ENCODE measurements at places on chromosomes 1 and 21.
A peak's percentile ranks its signal among the peaks of the same experiment; 100 is the strongest.

DNA sequence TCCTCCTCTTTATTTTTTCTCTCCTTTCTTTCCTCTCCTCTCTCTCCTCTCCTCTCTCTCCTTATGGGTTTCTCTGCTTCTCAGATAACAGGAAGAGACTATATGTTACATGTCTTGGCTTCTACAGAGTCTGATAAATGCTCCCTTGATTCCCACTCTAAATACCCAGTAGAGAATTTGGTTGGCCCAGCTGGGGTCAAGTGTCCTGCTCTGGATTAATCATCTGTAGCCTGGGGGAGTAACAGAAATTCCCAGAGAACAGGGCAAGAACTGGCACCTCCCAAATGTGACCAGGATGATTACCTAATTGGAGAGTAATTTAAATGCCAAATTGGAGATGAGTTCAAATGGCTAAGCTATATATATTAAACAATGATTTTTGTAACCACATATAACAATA, 146.1 kb upstream of the LMO4 start:
- ATAC-seq: no peak

DNA sequence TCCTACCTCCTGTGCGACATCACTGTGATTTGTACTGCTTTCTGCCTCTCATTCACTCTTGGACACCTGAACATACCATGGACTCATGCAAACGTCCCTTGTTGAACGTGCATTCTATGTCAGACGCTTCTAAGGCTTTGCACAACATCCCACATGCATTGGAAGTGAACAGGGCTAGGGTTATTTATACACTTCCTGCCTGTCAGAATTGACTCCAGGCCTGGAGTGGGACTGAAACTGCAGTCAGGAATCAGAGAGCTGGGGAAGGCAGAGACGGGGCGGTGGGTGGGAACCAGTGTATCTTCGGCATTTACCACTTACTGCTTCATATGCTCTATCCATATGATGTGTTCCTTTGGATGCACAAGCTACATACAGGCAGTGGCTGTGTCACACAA, 81.4 kb upstream of the GALNT2 start:
- ATAC-seq: no peak

GRCh38 chr1:101389547-101389929, 152.7 kb downstream of the S1PR1 start:
- no peak for ATAC-seq

DNA sequence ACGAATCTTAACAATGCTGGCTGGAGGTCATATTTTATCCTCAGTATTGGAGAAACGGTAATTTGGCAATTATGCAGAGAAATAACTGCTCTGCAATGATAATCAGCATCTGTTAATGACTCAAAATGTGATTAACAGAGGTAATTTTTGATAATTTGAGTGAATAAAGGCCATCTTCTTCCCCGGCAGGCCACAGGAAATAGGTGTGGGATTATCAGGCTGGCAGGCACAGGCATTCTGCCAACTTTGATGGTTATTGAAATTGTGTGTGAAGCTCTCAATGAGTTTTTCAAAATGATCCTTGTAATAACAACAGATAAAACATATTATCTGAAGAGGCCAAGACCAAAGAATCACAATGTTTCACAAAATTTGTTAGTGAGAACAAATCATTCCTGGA, 309.0 kb downstream of the PTGER3 start:
- no peak for ATAC-seq

DNA sequence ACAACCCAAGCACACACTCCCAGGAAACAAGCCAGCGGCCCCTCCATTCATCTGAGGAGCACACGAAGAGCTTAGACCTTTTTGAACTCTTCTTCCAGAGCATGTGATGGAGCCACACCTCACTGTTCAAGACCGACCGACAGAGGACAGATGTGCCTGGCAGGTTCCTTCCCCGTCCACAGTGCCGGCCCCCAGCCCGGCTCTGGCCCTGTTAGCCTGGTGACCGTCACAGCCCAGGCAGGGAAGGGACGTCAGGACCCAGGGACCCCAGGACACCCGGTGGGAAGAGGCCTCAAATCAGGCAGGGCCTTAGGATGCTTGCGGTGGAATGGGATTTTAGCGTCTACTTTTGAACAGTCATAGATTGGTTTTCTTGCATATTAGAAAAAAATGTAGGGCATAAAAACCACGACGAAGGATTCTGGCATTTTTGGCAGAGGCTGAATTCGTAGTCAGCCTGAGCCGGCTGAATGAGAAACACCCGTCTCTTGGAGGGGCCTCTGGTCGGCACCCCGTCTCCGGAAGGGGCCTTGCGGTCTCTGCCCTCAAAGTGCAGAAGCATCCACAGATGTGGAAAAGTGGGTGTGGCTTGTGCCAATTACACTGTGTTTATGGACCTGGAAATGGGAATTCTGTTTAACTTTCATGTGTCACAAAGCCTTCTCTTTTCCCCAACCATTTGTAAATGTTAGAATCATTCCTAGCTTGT, 79.3 kb downstream of the SIK1 start:
- ATAC-seq: no peak

GRCh38 chr1:24878045-24878444, 52.0 kb downstream of the RUNX3 start:
- ATAC-seq: no peak

GRCh38 chr1:38735651-38736161, 123.9 kb downstream of the RRAGC start:
- no peak for ATAC-seq

DNA sequence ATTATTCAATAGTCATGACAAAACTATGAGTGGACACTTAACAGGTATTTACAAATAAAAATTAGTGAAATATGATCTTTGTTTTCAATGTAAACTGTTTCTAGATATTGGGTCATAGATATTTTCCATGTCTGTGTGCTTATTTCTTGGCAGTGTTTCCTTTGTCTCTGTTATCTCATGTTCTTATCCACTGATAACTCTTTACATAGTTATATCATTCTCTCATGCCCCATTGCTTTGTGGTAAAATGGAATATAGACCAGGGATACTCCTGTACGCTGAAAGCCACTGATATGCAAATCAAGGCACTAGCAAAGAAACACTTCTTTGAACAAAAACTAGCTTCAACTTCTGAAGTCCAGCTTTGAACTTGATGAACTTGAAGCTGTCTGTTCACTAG, 113.1 kb downstream of the ITSN1 start:
- ATAC-seq: no peak

- no peak for ATAC-seq
Observed at GRCh38 chr1:58465825-58466629, 80.5 kb downstream of the OMA1 start.

DNA sequence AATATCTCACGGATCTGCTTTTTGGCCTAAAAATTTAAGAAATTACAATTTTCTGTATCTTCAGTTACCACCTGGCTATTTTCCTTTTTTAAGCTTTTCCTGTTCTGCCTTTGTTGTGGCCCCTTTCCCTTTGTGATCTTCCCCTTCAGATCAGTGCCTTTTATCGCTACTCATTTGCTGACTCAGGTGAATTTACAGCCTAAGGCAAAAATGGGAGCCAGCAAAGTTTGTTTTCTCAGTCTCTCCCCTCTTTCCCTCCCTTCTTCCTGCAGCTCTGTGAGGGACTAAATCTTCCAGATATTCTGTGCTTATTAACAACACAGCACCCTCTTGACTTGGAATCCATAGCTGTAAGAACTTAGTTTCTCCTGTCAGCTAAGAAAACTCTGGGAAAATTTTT, 5.3 kb upstream of the PRRC2C start:
- no peak for ATAC-seq

- ATAC-seq: peak; percentile 37
Observed at GRCh38 chr1:93701629-93702028, 20.0 kb upstream of the BCAR3 start.

- no peak for ATAC-seq
Observed at GRCh38 chr1:226397011-226397926, 10.6 kb downstream of the PARP1 start.

GRCh38 chr21:17690078-17690494, 77.4 kb upstream of the BTG3 start:
- no peak for ATAC-seq

- peak; percentile 88 for ATAC-seq
Observed at GRCh38 chr1:225454733-225455132, 26.9 kb upstream of the LBR start.

GRCh38 chr1:180301135-180301742, 71.2 kb downstream of the LHX4 start:
- ATAC-seq: no peak

DNA sequence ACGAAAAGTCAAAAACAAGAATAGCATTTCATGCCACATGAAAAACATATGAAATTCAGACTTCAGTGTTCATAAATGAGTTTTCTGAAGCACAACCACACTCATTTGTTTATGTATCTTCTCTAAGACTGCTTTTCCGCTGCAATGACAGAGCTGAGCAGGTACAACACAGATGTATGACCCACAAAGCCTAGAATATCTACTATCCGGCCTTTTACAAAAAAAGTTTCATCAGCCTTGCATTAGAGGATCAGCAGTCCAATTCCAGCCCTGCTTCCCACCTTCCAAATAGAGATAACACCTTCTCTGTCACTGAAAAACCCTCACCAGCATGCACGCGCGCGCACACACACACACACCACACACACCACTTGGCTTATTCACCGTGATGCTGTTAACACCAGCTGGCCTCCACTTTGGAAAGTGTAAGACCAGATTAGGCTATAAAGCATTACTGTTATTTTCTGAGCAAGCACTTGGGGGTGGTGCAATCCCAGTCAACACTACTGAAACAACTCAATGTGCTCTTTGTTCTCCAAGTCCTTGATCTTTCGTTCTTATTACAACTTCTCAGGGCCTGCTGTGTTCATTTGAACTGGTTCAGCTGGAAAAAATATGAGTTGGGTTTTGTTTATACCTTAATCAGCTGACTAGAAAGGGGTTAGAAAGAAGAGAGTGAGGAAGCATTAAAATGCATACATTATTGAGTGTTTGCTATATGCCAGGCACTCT, 90.0 kb downstream of the GLUL start:
- ATAC-seq: no peak

GRCh38 chr1:88111816-88112215, 572.3 kb upstream of the PKN2 start:
- no peak for ATAC-seq

- peak; percentile 85 for ATAC-seq
Observed at GRCh38 chr1:62436039-62436465, 797 bp upstream of the USP1 start.

DNA sequence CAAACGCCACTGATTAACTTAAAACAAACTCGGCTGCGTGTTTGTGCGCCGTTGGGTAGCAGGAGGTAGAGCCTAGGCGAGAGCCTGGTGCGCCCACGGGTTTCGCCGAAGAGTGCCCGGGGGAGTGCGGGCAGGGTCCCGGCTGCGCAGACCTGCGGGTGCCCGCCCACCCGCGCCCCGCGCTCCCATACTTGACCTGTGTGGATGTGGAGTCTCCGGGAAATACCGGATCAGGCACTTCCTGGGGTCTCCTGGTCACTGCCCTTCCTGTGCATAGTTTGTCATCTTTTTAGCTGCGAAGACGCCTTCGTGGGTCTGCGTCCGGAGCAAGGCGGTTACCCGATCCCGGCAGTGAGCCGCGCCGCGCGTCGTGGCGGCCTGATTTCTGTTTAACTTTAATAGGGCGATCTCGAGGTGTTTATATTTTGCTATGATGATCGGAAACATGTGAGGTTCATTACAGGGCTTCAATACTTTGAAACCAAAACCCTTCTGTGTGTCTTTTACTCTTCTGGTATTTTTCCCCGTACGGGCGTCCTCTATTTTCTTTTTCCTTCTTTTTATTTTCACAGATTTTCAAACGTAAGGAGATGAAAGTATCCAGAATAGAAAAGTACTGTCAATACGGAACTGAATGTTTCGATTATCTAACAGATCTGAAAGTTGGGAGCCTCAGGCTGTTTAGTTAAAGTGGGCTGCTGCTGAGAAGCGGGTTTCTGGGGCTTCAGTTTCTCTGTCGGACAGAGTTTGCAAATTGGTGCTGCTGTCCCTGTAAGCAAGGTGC, 15.2 kb downstream of the NR5A2 start:
- no peak for ATAC-seq

- ATAC-seq: no peak
Observed at GRCh38 chr21:44712203-44713028, 1.0 kb upstream of the TSPEAR start.

GRCh38 chr1:235079443-235080296, 49.0 kb downstream of the TOMM20 start:
- ATAC-seq: peak; percentile 2

DNA sequence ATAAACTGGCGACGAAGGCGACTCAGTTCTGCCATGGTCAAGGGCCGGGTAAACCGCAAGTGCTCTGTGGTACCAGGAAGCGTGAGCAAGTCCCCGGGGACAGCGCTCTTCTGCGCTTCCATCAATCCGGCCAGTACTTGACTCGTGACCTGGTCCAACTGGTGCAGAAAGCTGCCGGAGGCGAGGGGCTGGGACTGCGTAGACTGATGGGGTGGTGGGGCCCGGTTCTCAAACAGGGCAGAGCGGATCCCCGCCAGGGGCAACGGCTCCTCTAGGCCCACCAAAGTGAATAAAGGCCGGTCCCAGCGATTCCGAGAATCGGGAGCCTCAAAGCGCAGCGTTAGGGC, 852 bp downstream of the KTI12 start:
- peak; percentile 50 for ATAC-seq

GRCh38 chr1:216903382-216903740, 180.1 kb upstream of the ESRRG start:
- no peak for ATAC-seq

GRCh38 chr1:83901547-83902155, 97.3 kb downstream of the TTLL7 start:
- ATAC-seq: no peak

DNA sequence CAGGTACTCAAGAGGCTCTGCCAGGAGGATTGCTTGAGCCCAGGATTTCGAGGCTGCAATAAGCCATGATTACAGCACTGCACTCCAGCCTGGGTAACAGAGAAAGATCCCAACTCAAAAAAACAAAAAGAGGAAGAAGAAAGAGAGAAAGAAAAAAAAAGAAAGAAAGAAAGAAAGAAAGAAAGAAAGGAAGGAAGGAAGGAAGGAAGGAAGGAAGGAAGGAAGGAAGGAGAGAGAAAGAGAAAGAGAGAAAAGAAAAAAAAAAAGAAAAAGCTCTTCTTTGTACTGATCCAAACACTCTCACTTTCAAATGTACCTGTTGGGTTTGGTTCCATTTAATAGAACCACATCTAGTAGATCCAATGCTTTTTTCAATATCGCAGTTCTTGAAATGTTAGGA, 11.8 kb downstream of the BATF3 start:
- no peak for ATAC-seq

- no peak for ATAC-seq
Observed at GRCh38 chr1:84260852-84261518, 40.5 kb upstream of the SAMD13 start.

- ATAC-seq: no peak
Observed at GRCh38 chr1:11874258-11874562, 15.5 kb upstream of the NPPB start.

GRCh38 chr1:170666541-170667254, 2.8 kb downstream of the PRRX1 start:
- no peak for ATAC-seq

- ATAC-seq: no peak
Observed at GRCh38 chr21:31556662-31557061, 102.8 kb upstream of the SOD1 start.

DNA sequence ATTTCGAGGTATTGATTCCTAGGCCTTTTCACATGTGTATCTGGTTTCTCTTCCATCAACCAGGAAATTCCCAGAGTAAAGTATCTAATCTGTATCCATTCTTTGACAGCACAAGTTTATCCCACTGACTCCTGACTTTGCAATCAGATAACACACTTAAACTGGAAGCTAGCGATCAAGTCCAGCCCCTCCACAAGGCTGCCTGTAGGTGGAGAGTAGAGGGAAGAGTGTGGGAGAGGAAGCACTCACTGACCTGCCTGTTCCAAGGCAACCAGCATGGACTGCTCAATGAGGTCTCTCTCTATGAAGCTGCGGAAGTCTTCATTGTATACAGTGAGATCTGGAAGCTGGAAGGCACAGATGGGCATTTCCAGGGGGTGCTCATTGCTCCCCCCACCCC, 30.4 kb upstream of the MTMR11 start:
- ATAC-seq: no peak

- no peak for ATAC-seq
Observed at GRCh38 chr1:53892911-53893310, 1.1 kb upstream of the DIO1 start.
